ENCODE measurements at places on chromosomes 11 and 22. TPM values are rescaled to one million over a fixed set of nuclear protein-coding genes. Genes with fewer than 3 reads are reported as not detected.

The CTTN gene
- 233 TPM for total RNA-seq

The NECTIN1 gene
- total RNA-seq = 5.7 TPM

The C11orf91 gene
- not detected for total RNA-seq

The LRRC4C gene
- total RNA-seq = 0.30 TPM

The POGLUT3 gene
- total RNA-seq = 24.6 TPM

The SCARF2 gene
- total RNA-seq = 30.0 TPM

The UBQLN3 gene
- 0.30 TPM for total RNA-seq

The TRIM21 gene
- 13.2 TPM for total RNA-seq

The VSTM5 gene
- total RNA-seq = 0.20 TPM

The DDI1 gene
- total RNA-seq = not detected

The FREY1 gene
- total RNA-seq = 0.48 TPM

The SMIM38 gene
- 3.6 TPM for total RNA-seq

The HPX gene
- total RNA-seq = 2.8 TPM

The XNDC1N gene
- 10.6 TPM for total RNA-seq

The PYGM gene
- 12.0 TPM for total RNA-seq

The OR2D2 gene
- total RNA-seq = not detected

The CCDC81 gene
- total RNA-seq = 4.4 TPM

The CCDC157 gene
- total RNA-seq = 2.1 TPM

The SLC22A25 gene
- total RNA-seq = not detected

The OR8A1 gene
- not detected for total RNA-seq

The CTSW gene
- total RNA-seq = 0.30 TPM

The BTG4 gene
- 0.34 TPM for total RNA-seq

The TMPRSS6 gene
- 2.4 TPM for total RNA-seq

The RFPL2 gene
- total RNA-seq = not detected

The LDHAL6A gene
- total RNA-seq = not detected

The DSCAML1 gene
- total RNA-seq = 16.5 TPM

The KRTAP5-10 gene
- not detected for total RNA-seq

The CTSC gene
- total RNA-seq = 51.2 TPM

The PGA5 gene
- total RNA-seq = not detected

The ARFIP2 gene
- 52.5 TPM for total RNA-seq

The MSANTD4 gene
- 19.8 TPM for total RNA-seq

The OR8G5 gene
- total RNA-seq = not detected

The HTR3B gene
- total RNA-seq = not detected

The HARBI1 gene
- 2.5 TPM for total RNA-seq

The B4GAT1 gene
- 37.8 TPM for total RNA-seq

The HTR3A gene
- not detected for total RNA-seq

The LUZP2 gene
- not detected for total RNA-seq

The SMIM35 gene
- total RNA-seq = not detected

The BIRC3 gene
- 2.6 TPM for total RNA-seq

The MRPL17 gene
- 37.9 TPM for total RNA-seq

The GSTP1 gene
- 358 TPM for total RNA-seq

The OR5A1 gene
- total RNA-seq = not detected

The TCN2 gene
- 15.6 TPM for total RNA-seq

The JAML gene
- 1.1 TPM for total RNA-seq

The ACRV1 gene
- total RNA-seq = not detected

The TECTA gene
- 1.3 TPM for total RNA-seq

The MUC5AC gene
- total RNA-seq = not detected

The IRAG1 gene
- total RNA-seq = 5.8 TPM

The OR2AT4 gene
- not detected for total RNA-seq

The CLDN5 gene
- 46.1 TPM for total RNA-seq

The LRP4 gene
- 13.8 TPM for total RNA-seq

The GP1BB gene
- 21.5 TPM for total RNA-seq

The PHOX2A gene
- not detected for total RNA-seq

The SLC22A12 gene
- total RNA-seq = not detected

The APOL5 gene
- not detected for total RNA-seq

The UPK3A gene
- not detected for total RNA-seq

The NPTXR gene
- total RNA-seq = 7.4 TPM

The SCN3B gene
- total RNA-seq = 3.1 TPM

The OR10A2 gene
- not detected for total RNA-seq

The GAS2L1 gene
- 6.2 TPM for total RNA-seq
